ENCODE measurements at places on chromosomes 3 and 15.

DNA sequence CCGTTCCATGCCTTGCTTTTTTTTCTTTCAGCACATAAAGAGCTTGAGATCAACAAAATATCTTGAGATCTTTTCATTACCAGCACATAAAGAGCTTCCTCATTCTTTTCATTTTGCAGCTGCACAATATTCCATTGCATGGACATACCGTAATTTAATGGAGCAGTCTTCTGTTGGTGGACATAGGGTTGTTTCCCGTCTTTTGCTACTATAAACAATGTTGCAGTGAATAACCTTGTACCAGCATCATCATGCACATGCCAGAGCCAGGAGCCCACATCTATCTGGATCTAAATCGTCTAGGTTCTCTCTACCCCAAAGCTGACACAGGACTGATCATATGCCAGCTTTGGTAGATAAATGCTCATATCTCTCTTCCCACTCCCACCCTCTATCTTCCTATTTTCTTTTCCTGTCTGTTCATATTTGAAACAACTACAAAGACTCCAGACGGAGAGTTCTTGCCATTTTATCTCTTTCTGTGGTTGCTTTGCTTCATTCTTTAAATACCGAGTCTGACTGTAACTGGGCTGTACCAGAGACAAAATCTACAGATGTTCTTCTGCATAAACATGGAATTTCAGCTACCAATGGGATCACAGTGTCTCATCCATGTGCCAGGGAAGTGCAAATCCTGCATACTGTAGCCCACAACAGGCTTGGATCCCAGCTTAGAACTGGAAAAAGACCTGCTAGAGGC, 47.1 kb upstream of the AKAP13 start:
- DNase-seq, result no peak

DNA sequence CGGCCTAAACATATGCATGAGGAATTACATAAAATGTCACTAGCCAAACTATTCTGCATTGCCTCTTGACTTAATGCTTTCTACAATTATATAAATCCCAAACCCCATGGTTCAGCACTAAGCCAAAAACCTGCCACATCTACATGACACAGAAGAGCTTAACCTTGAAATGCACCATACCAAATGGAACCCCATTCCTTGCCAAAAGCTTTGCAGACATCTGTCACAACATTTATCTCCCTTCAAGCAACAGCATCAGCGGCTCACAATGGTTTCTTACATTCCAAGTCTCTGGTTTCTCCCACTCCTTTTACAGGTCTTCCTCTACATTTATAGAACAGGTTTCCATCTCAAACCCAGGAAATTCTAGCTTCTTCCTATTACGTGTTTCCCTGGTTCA, 58.4 kb upstream of the GYG1 start:
- DNase-seq, result no peak

- DNase-seq, result no peak
These were observed 16.7 kb downstream of the FAM174B start for GRCh38 chr15:92638709-92639365.

DNA sequence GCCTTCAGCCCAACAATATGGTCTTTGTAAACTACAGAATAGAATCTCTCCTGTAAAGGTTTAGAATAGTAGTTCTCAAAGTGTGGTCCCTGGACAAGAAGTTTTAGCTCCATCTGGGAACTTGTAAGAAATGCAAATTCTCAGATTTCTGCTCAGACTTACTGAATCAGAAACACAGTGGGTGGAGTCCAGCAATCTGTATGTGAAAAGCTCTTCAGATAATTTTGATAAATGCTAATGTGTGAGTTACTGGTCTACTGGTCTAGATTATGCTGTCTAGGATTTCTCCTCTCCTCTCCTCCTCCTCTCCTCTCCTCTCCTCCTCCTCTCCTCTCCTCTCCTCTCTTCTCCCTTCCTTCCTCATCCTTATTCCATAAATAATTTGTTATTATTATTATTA, 57.5 kb downstream of the RBMS3 start:
- no peak for DNase-seq

DNA sequence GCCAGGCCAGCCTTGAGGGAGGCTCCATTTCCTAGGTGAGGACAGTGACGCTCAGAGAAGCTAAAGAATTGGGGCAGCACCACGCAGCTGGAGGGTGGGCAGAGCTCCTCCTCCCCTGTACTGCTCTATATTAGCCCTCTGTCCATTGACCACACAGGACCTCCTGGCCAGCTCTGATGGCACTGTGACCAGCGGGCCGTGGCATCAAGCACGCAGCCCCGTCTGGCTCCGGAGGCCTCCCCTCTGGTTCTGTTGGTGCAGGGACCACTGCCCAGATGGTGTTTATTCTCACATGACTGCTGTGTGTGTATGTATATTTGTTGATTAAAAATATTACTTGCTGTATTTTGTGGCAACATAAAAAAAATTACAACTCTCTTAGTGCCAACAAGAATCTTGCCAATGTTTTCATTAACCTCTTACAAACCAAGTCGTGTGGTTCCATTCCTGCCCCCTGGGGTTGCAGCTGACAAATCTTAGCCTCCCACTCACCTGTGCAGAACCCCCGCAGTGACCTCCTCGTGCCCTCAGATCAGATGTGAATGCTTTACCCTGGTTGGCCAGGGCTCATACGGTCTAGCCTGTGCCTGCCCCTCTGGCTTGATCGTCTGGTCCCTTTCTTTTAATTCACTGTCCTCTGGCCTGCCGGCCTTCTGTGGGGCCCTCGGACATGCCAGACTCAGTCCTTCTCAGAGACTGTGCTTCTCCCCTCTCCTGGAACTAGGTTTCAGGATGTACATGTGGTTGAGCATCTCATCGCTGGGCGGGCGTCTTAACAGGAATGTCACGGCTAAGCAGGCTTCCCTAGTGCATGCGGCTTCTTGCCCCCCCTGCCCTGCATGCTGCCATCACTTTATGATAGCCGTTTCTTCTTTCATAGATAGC, 14.8 kb downstream of the CHCHD6 start:
- no peak for DNase-seq

DNA sequence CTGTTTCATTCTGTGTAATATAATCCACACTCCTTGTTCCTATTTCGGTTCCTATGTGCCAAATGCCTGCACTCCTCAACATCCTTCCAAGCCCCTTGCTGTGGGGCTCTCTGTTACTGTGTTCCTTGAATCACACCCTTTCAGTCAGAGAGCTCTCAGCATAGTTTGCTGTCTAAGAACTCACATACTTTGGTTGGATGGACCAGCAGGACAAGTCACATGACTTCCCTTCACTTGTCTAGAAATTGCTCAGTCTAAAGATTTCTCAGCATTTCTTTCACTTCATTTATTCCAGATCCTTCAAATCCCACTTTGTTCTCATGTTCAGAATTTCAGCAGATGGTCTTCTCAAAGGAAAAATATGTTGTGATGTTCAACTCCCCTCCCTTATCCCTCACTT, 203.5 kb upstream of the PFN2 start:
- DNase-seq, result no peak

DNA sequence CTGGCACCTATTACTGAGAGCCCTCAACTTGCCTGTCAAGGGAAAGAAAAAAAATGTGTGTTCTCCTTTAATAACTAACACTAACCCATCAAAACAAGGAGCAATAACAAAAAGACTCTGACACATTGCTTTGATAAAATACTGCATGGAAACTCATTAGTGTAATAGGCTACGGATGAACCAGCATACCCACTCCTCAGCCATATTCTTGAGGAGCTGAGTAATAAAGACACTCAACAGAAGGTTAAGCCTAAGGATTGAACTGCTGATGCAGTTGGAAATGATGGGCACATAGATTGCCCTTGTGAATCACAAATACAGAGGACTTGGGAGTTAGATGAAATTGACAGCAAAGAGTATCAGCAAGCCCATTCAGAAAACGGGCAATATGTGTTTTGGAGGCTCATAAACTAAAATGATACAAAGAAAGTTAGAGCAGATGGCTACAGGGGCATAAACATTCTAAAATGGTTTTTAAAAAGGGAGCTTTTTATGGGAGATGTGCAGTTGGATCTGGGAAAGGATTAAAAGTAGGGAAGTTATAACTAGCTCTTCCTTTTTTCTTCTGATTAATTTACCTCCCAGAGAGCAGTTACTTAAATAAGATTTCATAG, 447.6 kb upstream of the IL12A start:
- DNase-seq, result no peak

DNA sequence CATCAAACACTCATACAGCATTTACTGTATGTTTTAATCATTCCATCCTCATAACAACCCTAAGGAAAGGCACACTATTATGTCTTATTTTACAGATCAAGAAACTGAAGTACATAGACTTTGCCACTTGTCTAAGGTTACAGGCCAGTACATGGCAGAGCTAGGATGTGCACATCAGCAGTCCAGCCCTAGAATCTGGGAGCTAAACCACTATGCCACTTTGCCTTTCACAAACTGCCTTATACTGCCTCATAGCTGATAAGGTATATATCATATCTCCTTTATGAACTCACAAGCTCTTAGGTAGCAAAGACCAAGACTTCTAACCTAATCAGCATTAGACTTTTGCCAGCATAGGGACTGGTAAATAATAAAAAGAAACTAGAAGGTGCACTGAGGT, 49.1 kb downstream of the MYO9A start:
- DNase-seq, result no peak

DNA sequence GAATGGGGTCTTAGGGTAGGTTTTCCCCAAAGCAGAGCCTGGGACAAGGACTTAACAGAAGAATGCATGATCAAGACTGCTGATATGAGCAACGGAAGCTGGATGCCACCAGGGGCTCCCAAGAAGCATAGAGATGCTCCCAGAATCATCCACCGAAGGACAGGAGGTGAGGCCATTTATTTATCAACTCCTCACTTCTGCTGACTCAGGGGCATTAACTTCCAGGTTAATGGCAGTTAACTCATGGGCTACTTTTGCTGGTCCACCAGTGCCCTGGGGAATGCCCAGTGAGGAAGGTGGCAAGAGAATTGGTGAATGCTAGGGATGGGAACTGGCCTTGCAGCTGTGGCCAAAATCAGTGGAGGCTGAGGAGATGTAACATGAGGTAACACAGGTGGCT, 27.8 kb downstream of the TAFA4 start:
- DNase-seq, result no peak

DNA sequence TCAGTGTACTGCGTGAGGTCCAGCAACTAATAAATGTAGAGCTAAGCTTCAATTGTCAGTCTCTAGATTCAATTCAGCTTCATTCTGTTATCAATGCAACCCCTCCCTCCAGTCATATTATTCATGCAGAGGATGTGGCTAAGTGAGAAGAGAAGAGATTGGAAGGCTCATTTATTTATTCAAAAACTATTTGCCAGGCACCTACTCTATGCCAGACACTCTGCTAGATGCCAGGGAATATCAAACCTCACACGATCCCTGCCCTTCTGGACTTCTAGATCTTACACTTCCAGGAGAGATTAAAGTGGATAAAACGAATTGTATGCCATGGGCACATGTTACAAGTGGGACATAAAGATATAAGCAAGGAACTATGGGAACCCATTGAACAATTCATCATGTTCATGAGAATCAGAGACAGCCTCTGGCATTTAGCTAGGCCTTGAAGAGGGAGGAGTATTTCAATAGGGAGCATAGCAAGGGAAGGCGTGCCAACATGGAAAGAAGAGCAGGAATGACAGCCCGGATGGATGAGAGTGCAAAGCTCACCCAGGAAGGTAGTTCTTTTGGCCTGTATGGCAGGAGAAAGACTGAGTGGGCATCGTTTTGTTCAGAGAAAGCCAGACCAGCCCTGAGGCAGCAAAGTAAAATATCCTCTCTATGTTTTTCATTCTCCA, 75.4 kb downstream of the FGF12 start:
- no peak for DNase-seq

- no peak for DNase-seq
These were observed 53.5 kb upstream of the LEKR1 start for GRCh38 chr3:156772588-156773206.

DNA sequence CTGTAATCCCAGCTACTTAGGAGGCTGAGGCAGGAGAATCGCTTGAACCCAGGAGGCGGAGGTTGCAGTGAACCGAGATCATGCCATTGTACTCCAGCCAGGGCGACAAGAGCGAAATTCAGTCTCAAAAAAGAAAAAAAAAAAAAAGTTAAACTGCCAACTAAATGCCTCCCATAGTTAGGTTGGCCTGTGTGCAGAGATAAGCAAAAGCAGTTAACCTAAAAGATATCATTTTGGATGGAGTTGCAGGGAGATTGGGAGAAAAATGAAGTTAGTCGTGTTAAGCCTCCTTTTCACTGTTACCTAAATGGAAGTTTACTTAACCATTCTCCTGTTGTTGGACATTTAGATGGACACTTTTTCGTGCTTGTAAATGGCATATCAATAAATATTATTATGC, 11.4 kb upstream of the FETUB start:
- DNase-seq, result no peak

DNA sequence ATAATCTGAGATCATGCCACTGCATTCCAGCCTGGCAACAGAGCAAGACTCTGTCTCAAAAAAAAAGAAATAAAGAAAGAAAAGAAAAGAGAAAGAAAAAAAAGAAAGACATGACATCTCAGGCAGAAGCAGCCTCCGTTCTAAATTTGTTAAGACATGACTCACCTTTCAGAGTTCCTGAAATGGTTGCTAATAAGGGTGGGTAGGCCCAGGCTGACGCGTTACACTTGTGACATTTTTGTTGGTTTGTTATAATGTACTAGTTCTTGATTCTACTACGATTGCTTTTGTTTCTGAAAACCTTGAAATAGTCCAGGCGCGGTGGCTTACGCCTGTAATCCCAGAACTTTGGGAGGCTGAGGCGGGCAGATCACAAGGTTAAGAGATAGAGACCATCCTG, 21.0 kb downstream of the SLC25A20 start:
- DNase-seq, result no peak

DNA sequence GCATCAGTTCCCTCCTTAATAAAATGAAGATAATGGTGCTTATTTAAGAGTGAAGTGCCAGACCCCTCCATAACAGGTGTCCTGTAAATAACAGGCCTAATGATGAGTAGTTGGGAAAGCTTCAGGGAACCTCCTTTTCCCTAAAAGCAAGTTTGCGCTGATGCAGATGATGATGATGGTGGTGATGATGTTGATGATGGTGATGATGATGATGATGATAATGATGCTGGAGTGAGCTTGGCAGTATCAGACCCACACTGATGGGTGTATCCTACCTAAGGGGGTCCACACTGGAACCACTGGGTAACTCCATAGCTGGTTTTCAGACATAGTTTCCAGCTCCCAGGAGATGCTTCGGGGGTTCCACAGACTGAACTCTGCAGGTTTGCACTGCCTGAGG, 24.4 kb downstream of the MTMR14 start:
- DNase-seq, result no peak

GRCh38 chr15:58313810-58314592, 117.8 kb upstream of the LIPC start:
- DNase-seq, result no peak

- no peak for DNase-seq
These were observed 50.8 kb downstream of the RFTN1 start for GRCh38 chr3:16462679-16463078.

DNA sequence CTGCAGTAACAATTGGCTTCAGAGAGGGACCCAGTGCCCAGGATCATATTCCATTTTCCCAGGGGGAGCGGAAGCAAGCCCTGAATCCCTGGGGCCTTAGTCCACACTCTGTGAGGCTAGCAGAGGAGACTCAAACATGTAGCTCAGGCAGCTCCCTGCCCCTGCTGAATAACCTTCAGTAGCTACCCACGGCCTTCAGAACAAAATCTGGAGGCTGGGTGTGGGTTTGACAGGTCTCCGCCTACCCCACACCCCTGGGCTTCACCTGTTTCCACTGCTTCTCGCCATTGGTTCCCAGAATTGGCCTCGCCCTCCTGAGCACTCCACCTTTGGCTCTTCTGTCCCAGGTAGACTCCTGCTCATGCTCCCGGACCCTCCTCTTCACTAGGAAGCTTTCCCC, 93.6 kb upstream of the ATP2B2 start:
- DNase-seq, result no peak

- DNase-seq, result no peak
These were observed 451 bp downstream of the ONECUT1 start for GRCh38 chr15:52789601-52790168.

- DNase-seq, result no peak
These were observed 37.7 kb downstream of the SLMAP start for GRCh38 chr3:57793737-57794187.

All from GM12878 (cell line).